ENCODE measurements at places on chromosomes 4 and X. TPM values are rescaled to one million over a fixed set of nuclear protein-coding genes. Genes with fewer than 3 reads are reported as not detected.
A peak's percentile ranks its signal among the peaks of the same experiment; 100 is the strongest.

The XAGE1A gene
- total RNA-seq: not detected

The CDX4 gene
- total RNA-seq: not detected

The FOXP3 gene
- not detected for total RNA-seq

DNA sequence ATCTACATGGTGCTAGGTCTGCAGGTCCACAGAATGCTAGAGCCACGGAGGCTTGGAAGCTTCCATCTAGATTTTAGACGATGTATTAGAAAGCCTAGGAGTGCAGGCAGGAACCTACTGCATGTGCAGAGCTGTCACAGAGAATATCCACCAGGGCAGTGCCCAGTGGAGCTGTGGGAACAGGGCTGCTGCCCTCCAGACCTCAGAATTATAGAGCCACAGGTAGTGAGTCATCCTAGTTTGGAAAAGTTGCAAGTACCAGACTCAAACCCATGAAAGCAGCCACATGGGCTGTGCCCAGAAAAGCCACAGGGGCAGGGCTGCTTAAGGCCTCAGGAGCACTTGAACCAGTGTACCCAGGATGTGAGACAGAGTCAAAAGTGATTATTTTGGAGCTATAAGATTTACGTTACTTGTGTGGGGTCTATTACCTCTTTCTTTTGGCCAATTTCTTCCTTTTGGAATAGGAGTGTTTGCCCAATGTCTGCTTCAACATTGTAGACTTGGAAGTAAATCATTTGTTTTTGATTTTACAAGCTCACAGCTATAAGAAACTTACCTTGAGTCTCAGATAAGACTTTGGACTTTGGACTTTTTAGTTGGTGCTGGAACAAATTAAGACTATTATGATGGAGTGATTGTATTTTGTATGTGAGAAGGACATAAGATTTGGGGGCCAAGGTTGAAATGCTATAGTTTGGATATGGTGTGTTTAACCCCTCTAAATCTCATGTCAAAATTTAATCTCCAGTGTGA lies 143.5 kb upstream of the CHRDL1 start:
- DNase-seq: no peak

- no peak for DNase-seq
These were observed 249.3 kb upstream of the PRKX start for GRCh38 chrX:3962511-3963311.

DNA sequence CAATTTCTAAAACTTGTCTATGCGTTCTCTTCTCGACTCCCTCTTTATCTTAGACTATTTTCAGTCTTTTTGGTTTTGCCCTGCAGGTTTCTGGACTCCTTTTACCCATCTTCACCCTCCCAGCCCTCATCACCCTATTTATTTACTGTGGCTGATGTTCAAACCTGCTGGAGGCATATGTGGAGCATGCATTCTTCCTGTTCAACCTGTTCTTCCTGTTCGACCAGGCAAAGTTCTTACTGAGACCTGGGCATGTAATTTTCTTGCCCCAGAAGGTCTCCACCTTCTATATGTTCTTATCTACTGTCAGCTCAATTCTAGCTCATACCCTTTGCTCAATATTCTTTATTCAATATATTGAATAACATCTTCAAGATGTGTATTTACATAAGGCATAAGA lies 69.4 kb upstream of the AGA start:
- no peak for DNase-seq

DNA sequence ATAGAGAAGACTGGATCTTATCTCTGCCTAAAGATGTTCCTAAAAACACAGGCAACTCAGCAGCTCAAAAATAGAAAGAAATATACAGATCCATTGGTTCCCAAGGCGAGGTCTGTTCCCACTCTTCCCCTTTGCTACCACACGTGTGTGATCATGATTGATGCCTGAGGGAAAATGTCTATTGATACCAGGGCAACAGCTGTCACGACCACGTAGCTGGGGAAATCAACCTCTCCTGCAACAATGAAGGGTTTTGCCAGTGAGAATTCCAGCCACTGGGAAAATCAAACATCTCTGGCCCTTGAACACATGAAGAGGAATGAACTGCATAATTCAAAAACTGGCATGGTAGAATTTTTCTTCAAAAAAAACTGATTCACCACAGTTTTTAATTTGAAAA lies 131.0 kb upstream of the MAP3K15 start:
- no peak for DNase-seq

The CAMK2D gene
- total RNA-seq: 19.9 TPM

- peak; percentile 46 for DNase-seq
These were observed 14.1 kb downstream of the RPS6KA3 start for GRCh38 chrX:20252381-20253231.

GRCh38 chr4:167234316-167234881 lies at the start of gene SPOCK3:
SPOCK3 (minus strand) TSS chr4:167234494.
- DNase-seq: peak; percentile 80

Measured in MG63 (cell line).